ENCODE measurements at places on chromosomes 6 and 20.

GRCh38 chr6:159125951-159126352, 43.2 kb upstream of the FNDC1 start:
- no peak for DNase-seq

GRCh38 chr6:16527691-16528090, 233.6 kb downstream of the ATXN1 start:
- DNase-seq = no peak

GRCh38 chr6:35296931-35297600, 552 bp upstream of the DEF6 start:
- no peak for DNase-seq

DNA sequence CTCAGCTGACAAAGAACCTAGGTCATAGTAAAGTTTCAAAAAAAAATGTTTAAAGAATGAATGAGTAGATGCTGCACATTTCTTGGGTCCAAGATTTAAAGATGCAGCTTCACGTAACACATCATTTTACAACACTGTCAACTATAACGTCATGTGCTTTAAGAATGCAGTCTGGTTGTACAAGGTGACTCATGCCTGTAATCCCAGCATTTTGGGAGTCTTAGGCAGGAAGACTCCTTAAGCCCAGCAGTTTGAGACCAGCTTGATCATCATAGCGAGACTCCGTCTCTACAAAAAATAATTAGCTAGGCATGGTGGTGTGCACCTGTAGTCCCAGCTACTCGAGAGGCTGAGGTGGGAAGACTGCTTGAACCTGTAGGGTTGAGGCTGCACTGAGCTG, 21.9 kb downstream of the SLC17A5 start:
- DNase-seq = no peak

GRCh38 chr20:35472209-35472608, 16.8 kb downstream of the CEP250 start:
- no peak for DNase-seq

DNA sequence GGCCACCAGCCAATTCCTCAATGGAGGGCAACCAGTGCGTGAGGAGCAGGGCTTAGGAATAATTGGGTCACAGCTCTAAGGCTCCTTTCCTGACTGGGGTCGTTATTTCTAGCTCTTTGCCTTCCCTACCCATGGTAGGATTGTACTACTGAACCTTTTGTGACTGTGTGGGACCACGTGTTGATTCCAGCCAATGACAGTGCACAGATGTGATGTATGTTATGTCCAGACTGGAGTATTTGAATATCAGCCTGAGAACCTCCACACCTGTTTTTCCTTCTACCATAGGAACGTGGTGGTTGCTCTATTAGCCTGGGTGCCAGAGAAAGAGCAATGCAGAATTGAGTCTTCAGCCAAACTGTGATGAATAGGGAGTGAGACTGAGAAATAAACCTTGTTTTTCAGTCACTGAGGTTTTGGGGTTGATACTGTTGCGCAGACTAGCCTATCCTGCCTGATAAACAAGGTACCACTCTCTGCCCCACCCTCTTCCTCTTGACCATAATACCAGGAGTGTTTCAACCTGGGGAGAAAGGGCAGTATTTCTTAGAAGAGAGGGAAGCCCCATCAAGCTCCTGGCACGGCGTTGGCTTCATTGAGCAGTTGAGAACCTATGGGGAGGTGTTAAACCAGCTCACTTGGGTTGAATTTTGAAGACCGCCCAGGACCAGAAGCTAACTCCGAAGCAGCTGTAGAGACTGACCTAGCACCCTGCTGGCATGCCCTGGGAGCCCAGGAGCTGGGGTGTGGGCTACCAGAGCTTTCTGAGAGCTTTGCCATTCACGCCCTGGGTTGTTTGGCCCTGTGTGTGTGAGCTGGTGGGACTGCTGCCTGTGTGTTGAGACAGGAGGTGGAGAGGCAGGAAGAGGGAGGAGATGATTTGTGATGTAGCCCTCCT, 105.5 kb upstream of the BACH2 start:
- DNase-seq = no peak

GRCh38 chr6:143807103-143807772, 35.9 kb upstream of the LTV1 start:
- DNase-seq = no peak

- no peak for DNase-seq
Measured at GRCh38 chr6:102670735-102671134, 1277.2 kb downstream of the GRIK2 start.

- no peak for DNase-seq
Measured at GRCh38 chr20:8787090-8787489, 281.8 kb upstream of the PLCB4 start.

- DNase-seq = no peak
Measured at GRCh38 chr6:90183587-90184333, 112.9 kb downstream of the BACH2 start.

DNA sequence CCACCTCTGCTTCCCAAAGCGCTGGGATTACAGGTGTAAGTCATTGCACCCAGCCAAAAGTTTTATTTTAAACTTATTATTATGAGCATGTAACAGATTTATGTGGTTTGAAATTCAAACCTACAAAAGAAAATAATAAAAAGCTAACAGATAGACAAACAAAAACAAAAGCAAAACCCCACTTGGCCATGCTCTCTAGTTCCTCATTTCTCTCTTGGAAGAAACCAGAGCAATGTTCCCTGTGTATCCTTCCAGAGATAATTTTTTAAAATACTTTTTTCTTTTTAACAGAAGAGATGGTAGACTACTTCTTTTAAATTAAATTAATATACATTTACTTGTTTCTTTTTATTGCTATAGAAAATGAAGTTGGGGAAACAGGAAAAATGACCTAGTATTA, 28.0 kb upstream of the SLC17A3 start:
- DNase-seq = no peak

DNA sequence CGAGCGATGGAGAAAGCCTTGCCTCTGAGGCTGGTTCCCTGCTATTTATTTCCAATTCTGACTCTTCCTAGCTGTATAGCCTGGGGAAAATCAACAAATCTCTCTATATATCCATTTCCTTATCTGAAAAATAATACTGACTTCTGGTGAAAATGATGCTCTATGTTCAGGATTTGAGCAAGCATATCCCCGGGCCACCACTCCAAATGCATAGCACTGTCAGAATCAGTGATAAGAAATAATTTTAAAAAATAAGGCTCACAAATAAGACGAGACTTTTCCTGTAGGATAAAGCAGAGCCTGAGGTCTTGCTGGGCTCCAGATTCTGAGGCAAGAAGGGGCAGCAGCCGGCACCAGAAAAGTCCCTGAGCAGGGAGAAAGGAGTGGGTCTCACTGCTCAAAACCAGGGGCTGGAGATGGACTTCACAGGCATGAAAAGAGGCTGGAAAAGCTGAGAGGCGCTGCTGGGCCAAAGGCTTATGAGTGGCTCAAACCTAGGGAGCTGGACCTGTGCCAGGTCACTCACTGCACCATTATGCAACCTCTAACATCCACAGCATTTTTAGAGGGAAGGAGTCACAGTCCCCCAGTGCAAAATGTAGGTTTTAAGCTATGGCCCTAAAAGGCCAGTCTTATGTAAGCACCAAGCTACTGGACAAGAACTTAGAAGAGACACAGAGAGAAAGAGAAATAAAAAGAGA, 48.1 kb upstream of the SLC17A4 start:
- no peak for DNase-seq

GRCh38 chr6:113699239-113699638, 157.9 kb upstream of the MARCKS start:
- DNase-seq = no peak

- peak; percentile 16 for DNase-seq
Measured at GRCh38 chr20:35994994-35995453, 26.6 kb downstream of the CNBD2 start.

GRCh38 chr20:16761305-16761829, 13.2 kb downstream of the OTOR start:
- DNase-seq = peak; percentile 37

GRCh38 chr6:148907573-148907972, 160.7 kb downstream of the UST start:
- DNase-seq = no peak

- no peak for DNase-seq
Measured at GRCh38 chr20:33305589-33306057, 22.6 kb downstream of the BPIFB1 start.

DNA sequence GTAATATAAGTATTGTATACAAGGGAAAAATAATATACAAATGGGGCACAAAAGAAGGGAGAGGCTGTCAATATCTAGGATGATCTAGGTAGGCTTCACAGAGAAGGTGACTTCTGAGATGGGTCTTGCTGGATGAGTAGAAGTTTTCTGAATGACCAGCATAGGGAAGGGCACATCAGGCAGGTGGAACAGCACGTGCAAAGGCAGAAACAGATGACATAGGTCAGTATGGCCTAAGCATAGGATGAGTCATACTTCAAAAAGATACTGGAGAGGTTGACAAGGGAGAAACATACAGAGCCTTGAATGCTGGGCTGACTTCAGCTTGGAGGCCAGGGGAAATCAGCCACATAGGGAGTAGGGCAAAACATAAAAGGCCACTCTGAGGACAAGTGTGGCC, 31.9 kb upstream of the SIRPA start:
- no peak for DNase-seq

DNA sequence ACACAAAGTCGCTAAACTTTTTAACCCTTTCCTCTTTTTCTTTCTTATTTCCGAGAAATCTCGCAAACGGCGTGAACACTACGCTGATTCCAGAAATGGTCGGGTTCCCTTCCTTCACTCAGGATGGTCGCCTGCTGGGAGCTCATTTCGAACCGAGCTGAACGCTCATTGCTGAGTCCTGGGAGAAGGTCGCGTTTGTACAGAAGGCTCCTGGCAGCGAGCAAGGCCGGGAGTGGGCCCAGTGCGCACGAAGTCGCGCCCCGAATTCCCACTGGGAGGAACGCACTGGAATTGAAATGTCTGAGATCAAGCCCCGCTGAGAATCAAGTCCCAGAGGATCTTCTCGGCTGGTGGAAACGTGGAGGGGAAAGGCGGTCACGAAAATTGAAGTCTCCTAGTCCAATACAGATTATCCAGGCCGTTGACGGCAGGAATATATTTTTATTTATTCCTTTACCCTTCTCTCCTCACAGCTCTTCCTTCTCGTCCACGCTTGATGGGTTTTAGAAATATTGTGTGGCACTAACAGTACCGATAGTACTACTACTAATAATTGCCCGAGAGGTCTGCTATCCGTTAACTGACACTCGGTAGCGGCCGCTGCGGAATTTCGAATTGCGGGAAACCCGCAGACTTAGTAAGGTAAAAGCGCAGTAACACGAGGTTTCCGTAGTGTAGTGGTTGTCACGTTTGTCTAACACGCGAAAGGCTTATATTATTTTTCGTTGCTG, 207.2 kb upstream of the ZNF184 start:
- no peak for DNase-seq

DNA sequence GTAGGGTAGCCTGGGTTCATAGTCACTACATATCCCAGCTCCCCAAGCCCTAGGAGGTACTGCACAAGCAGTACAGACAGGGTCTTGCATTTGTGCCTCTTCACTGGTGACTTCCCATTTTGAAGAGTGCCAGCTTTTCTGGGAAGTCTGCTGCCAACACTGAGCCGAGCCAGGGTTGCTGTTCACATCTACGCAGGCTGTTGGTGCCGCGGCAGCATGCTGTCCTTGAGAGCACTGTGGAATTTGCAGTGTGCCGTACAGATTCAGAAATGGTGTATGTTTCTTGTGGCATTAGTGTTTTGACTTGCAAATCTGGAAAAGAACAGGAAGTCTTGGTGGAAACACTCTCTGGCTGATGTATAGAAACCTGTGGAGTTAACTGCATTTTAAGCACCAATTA, 67.5 kb downstream of the JARID2 start:
- no peak for DNase-seq

GRCh38 chr6:144364208-144364720, 79.1 kb downstream of the UTRN start:
- DNase-seq = no peak

- no peak for DNase-seq
Measured at GRCh38 chr6:818196-818595, 125.3 kb upstream of the EXOC2 start.

- DNase-seq = no peak
Measured at GRCh38 chr20:63432577-63433325, 39.7 kb downstream of the KCNQ2 start.
